ENCODE measurements at places on chromosomes 5 and 9.

DNA sequence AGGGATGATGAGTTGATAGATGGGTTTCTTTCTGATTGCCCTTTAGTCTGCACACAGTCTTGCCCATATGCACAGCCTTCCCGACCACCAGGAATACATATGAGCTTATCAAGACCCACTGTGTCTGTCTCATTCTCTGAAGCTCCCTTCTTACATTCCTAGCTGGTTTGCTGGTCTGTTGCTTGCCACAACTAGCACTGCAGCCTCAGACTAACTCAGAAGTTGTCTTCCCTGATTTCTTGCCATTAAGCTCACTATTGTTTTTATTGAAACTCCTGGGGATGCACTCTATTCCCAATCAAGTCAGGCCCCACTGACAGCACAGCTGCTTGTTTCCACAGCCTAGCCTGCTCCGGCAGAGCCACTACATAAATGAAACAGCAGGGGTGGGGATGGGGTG, 97.5 kb downstream of the SAXO1 start:
- no peak for DNase-seq

DNA sequence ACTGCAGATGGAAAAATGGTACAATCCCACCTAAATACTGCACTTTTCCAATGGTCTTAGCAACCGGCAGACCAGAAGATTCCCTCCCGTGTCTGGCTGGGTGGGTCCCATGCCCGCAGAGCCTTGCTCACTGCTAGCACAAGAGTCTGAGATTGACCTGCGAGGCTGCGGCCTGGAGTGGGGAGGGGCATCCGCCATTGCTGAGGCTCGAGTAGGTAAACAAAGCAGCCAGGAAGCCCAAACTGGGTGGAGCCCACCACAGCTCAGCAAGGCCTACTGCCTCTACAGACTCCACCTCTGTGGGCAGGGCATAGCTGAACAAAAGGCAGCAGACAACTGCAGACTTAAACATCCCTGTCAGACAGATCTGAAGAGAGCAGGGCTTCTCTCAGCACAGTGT, 221.6 kb upstream of the CTNND2 start:
- DNase-seq, result no peak

GRCh38 chr9:97850746-97851445, 2.1 kb upstream of the FOXE1 start:
- no peak for DNase-seq

DNA sequence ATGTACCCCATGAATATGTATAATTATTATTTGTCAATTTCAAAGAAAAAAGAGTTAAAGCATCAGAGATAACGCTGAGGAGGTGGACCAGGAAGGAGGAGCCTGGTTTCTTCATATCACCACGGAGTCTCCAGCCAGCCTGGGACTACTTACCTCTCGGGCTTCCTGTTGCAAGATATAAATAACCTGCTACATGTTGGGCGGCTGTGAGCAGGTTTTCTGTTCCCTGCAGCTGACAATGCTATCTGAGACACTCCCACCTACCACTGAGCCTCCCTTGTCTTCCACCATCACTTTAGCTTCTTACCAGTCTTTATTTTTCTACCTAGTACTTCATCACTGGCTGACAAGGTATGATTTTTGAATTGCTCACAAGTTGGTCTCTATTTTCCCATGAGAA, 102.7 kb upstream of the CPEB4 start:
- no peak for DNase-seq

GRCh38 chr9:132404228-132404881, 2.3 kb downstream of the TTF1 start:
- no peak for DNase-seq

All from NCI-H524 treated with DMSO at 0.1 percent for 48 hours (cell line).